GM12864 (cell line): ENCODE measurements at places on chromosomes 11 and 22.

- DNase-seq = no peak
Observed at GRCh38 chr11:21472261-21472660, 720.6 kb upstream of the ANO5 start.

- DNase-seq = no peak
Observed at GRCh38 chr11:34546511-34547209, 33.1 kb upstream of the ELF5 start.

- DNase-seq = no peak
Observed at GRCh38 chr11:120331301-120331996, 4.8 kb upstream of the ARHGEF12 start.

DNA sequence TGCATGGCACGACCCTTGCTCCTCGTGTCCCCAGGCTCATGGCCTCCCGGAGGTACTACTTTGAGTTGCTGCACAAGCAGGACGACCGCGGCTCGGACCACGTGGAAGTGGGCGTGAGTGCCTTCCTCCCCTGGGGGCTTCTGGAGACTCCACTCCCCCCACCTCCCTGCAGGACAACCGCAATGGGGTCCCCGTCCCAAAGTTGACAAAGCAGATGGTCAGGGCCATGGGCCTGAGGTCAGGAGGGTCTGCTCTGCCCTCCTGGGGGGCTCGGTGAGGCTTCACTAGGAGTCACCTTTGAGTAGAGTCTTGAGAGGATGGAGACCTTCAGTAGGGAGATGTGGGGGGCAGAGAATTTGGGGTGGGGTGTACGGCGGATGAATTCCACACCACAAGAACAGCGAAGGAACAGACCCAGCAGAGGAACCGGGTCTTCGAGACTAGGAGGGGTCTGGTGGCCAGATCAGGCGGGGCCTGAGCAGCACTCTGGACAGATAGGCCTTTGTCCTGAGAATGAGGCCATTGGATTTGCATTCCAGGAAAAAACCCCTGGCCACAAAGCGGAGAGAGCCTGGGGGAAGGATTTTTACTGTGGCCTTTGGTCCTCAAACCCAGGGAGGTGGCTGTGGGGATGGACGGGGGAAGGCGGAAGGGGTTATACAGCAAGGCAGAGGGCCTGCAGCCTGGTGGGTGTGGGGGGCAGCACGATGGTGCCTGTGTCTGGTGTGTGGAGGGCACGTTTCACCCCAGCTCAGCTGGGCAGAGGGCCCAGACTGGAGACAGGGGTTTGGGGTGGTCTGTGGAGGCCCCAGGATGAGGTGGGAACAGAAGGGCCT, 4.6 kb downstream of the B4GALNT4 start:
- DNase-seq = no peak

DNA sequence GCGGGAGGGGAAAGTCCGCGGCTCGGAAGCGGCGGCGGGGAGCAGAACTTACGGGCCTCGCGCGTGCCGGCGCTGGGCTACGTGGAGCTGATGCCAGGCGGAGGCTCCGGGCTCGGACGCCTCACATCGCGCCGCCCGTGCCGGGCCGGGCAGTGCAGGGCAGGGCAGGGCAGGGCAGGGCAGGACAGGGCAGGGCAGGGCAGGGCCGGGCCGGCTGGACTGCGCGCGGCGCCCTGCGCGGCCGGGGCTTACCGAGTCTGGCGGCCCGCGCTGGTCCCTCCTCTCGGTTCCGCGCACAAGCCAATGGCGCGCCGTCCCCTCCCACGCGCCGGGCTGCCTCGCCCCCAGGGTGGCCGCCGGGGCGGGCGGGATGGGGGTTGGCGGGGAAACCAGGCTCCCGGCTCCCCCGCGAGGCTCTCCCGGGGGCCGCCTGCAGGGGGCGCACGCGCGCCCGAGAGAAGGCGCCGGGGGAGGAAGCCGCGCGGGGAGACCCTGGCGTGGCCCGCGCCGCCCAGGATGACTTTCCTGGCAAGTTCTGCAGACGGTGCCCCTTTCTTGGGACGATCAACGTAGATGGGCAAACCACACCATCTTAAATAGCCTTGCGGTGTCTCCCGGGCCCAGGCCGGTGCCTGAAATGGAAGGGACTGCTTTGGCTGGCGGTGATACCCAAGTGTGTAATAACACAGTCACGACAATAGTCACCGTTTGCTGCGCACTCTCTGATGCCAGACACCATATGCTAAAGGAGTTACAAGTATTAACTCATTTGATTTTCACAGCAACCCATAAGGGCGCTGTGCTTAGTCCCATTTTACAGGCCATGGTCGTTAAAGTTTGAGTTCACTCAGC, at the start of gene TP53I11:
TP53I11 (minus strand) TSS at position 259 of the 852 bp plus-strand sequence. CDS start 12,548 bp downstream, outside the sequence.
- no peak for DNase-seq

DNA sequence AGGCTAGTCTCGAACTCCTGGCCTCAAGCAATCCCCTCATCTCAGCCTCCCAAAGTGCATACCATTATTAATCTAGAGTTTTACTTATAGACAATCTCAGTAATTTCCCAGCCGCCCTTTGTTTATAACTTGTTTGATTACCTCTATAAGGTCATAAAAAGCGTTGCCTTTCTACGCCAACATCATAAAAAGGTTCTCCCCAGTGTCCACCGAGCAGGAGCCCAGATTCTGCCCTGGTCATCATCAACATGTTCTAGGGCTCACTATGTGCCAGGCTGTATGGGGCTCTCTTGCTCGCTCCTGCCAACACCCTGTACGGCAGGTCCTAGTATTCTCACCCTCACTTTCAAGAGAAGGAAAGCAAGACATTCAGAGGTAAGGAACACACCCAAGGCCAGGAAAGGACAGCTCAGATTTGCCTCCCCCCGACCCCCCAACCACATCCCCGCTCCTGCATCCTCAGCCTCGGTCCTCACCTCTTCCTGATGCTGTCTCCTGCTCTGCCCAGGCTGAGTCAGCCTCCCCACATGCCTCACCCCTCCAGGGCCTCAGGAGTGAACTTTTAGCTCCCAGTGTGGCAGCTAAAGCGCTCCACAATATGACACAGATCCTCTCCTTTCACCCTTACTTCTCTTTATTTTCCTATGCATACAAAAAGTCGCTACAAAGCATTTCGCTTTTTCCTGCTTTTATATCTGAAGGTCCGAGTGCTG, 14.3 kb downstream of the ARFGAP3 start:
- DNase-seq = no peak

DNA sequence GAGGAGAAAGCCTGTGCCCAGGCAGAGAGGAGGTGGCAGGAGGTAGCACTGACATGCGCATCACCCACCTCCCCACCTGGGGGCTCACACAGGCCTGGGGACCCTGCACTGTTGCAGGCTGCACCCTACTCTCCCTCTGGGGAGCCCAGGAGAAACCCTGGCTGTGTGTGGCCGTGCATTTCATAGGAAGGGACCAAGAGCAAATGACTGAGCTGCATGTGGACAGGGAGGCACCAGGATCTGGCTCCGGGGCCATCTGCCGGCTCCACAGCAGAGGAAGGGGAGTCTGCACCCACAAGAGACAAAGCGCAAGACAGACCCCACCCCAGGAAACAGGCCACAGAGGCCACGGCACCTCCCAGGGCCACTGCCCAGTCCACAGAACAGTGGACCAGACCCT, 22.7 kb downstream of the BID start:
- DNase-seq = no peak

GRCh38 chr22:34972191-34972897, 93.6 kb upstream of the ISX start:
- DNase-seq = no peak

DNA sequence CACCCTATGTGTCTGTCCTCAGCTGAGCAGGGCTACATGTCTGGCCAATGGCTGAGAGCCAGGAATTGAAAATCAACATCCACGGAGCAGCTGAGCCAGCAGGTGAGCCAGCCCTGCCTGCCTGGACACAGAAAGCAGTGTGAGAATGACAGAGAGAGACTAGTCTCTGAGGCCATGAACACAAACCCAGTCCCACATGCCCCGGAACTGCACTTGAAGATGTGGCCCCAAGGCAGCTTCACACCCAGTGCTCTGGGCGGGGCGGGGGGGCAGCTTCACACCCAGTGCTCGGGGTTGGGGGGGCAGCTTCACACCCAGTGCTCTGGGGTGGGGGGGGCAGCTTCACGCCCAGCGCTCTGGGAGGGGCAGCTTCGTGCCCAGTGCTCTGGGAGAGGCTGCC, 37.6 kb downstream of the TRMU start:
- DNase-seq = no peak

DNA sequence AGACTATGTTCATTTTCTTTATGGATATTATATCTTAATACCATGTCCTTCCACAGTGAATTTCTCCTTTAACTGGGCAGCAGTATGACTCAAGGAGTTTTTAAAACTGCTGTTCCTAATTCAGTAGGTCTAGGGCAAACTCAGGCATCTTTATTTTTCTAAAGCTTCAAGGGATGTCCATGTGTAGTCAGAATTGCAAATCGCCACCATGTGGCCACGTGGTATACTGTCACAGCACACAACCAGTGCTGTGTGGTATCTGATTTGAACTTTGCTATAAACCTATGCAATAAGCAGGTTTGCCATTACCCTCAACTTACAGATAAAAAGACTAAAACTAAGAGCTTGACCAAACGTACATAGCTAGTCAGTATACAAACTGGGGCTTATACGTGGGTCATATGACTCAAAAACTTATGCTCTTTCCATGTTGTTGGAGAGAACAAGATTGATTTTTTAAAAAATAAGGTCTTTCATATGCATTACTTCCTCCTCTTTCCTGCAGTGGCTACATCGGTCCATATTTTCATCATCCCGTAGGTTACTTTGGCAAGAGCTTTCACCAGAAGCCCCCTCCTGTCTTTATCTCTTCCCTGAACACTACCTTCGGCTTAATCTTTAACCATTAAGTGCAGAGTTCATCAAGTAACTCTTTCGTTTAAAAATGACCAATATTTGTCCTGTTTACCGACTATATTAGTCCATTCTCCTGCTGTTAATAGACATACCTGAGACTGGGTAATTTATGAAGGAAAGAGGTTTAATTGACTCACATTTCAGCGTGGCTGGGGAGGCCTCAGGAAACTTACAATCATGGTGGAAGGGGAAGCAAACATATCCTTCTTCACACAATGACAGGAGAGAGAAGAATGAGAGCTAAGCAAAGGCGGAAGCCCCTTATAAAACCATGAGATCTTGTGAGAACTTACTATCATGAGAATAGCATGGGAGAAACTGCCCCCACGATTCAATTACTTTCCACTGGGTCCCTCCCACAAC, 8.0 kb upstream of the HTATIP2 start:
- no peak for DNase-seq

DNA sequence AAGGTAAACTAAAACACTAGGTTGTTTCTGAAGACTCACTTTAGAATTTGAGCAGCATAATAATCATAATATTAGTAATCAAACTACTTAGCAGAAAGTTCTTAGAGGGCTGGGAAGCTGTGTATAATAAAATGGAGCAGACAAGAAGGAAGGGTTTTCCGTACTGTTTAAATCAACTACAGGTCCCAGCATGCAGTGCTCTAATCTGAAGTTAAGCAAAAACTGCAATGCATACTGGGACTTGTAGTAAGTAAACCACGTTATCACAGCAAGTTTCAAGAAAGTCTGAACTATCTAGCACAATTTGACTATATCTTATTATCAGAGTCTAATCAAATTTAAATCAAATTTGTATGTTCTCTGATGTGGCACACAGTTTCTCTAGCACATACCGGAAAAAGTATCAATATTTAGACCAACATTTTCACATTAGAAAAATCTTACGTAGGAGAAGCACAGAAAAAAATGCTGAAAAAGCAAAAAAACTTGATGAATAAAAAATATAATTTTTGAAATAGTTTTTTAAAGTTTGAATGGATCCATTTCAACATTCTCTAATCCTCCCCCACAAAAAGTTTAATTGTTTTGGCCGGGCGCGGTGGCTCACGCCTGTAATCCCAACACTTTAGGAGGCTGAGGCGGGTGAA, 8.2 kb downstream of the PHF21A start:
- DNase-seq = peak; percentile 45

GRCh38 chr22:38700270-38700788, 414 bp downstream of the JOSD1 start:
- no peak for DNase-seq

DNA sequence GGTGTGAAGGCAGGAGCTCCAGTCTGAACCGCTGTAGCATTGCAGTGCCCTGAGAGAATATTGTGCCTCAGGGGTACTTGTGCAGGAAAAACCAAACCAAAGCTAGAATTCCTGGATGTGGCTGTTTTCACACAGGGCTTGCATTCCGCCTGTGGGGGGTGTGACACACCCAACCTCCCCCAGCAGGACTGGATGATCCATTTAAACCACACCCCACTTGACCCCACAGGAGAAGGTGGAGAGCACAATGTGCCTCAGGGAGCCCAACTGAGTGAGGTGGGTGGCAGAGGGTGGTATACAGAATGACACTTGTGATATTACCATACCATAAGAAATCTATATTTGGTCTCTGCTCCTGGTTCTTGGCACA, 66.9 kb upstream of the SLC22A12 start:
- DNase-seq = no peak

GRCh38 chr11:103875855-103876510, 160.5 kb upstream of the DDI1 start:
- DNase-seq = peak; percentile 47

- DNase-seq = no peak
Observed at GRCh38 chr11:67373648-67374570, 511 bp upstream of the CLCF1 start.

DNA sequence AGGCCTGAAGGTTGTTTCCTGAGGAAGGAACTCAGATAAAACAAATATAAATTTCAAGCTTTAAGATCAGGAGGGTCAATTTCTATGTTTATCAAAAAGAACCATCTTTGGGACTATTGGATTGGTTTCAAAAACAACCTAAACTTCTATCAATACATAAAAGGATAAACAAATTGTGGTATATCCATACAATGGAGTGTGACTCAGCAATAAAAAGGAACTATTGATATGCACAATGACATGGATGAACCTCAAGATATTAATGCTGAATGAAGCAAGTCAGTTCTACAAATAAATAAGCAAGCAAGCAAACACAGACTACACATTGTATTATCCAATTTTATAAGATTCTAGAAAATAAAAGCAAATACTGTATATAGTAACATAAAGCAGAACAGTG, 11.1 kb upstream of the CLPB start:
- DNase-seq = no peak

DNA sequence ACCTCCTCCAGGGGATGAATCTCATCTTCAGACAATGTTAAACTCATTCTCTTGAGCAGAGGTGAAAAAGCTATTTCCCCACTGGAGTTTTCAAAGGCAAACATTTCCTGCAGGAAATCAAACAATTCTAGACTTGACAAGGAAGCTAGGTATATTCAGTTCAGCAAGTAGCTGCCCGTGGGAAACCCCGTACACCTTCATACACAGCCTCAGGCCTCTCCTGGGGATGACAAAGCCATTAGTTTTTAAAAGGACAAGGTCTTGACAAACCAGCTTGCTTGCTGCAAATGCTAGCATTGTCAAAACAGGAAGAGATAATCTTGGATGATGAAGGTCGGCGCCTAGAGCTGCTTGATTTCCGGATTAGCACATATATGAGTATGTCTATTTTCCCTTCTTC, 1630.8 kb upstream of the TENM4 start:
- DNase-seq = no peak

DNA sequence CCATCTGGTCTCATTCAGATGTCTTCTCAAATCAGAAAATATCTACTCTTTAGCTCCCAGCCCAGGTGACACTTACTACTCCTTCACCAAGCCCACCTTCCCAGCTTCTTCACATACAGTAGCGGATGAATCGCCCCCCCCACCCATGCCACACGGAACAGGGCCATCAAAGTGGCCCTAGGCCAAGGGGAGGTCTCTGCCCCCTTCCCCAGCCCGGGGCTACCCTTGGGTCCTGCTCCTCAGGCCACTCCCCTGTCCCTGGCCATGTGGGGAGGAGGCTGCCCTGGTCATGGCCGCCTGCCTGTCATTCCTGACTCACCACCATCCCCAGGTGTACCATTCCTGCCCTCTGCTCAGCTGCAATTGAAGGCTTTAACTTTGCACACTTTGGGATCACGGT, 142.8 kb downstream of the NECTIN1 start:
- no peak for DNase-seq

GRCh38 chr11:84740050-84740449, 887.1 kb downstream of the DLG2 start:
- no peak for DNase-seq
